Substantia nigra (tissue), 51 donors: ENCODE measurements at places on chromosomes 11 and 22.

DNA sequence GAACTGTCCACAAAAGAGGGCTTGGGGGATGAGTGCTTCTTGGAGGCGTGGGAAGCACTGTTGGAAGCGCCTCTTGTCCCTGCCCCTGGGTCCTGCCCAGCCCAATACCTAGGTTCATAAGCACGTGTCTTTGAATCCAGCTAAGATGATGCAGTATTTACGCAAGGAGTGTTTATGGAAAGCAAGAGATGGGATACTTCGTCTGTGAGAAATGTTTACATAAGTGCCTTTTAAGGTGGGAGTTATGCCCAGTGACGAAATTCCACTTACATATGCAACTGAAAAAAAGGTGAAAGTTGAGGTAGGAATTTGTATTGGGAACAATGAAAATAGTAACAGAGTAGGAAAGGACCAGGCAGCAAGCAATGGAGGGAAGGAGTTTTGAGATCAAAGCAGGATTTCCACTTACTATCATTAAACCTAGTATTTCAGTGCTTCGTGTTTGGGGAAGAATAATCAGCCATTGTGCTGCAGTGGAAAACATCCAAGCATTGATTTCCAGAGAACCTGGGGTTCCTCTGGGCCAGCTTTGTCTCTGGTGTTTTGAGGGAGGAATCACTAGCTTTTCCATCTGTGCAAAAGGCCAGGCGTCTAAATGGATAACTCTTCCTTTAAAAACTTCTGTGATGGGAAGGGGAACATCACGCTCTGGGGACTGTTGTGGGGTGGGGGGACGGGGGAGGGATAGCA, 115.3 kb upstream of the TTC12 start:
- no peak for DNase-seq

GRCh38 chr11:57306940-57307565, 17.7 kb downstream of the TNKS1BP1 start:
- DNase-seq = no peak

- DNase-seq = no peak
These were observed 113.4 kb upstream of the CRYBB3 start for GRCh38 chr22:25085930-25086901.

DNA sequence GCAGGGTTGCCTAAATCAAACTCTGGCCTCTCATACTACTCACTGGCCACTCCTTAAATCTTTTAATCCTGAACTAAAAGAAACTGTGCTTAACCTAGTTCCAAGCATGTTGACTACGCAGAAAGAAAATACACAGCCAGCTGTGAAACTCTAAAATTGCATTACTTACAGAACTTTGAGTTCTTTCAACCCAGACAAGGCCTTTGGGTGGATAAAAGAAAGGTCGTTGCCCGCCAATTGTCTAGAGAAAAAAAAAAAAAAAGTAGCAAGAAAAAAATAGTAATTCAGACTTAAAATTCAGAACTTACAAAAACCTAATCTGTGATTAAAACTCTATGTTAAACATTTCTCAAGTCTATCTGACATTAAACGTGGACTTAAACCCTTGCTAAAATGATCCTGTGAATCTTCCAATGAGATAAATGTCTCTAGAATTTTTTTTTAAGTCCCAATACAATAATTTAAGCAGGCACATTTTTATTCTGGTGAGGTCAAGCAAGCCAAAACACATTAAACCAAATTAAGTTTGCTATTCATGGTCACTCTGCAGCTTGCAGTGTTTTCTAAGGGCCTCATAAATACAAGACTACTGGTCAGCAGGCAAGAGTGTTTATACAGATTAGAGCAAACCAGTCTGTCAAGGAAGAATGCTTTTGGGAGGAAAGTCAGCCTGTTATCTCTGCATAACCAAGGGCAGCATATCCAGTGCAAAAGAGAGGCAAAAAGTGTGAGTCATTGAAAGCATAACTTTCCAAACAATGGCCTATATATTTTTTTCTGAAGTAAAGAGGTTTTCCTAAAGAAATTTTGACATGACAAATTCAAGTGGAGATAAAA, 29.5 kb upstream of the CCDC34 start:
- no peak for DNase-seq

DNA sequence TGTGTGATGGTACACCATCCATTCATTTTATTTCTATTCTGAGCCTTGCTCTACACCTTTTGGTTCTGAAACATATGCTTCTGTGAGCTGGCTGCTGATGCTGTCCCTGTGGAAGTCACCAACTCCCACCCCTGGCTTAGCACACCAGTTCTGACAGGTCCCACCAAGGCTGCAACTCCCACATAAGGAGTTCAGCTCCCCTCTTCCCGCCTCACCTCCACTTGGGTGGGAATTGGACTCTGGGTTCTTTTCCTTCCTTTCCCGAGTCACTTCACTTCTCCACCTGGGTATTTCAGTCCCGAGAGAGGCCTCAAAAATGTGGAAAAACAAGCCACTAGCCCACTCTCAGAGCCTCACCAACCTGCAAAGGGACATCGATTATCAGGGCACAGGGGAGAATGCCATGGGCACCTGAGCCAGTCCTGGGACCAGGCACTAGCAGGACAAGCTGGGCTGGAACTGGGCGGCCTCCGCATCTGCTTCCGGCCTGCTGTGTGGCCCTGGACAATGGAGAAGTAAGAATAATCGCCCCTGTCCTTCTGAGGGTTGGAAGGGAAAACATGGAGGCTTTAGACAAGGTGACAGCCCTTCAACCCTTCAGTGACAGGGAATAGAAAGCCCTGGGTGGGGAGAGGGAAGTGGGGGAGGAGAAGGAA, 80.1 kb downstream of the IGLL1 start:
- DNase-seq = no peak

GRCh38 chr11:119448380-119448779, 25.4 kb upstream of the THY1 start:
- no peak for DNase-seq

- DNase-seq = no peak
These were observed 1000.9 kb downstream of the DLG2 start for GRCh38 chr11:84626256-84626655.

GRCh38 chr11:22711880-22712279, 45.5 kb downstream of the GAS2 start:
- DNase-seq = no peak

DNA sequence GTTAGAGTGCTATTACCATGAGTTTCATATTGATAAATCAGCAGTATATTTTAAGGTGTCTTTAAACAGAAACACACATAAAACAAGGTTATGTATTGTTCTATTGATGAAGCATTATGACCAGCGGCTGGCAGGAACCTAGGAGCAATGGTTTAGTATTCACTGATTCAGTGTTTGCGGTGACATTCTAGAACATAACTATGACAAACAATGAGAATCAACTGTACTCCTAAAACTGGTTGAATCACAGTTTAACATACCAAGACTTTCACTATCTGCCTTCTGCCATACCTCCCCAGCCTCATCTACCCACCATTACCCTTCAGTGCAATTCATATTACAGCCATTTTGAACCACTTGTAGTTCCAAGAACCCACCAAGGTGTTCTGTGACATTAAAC, 8.8 kb downstream of the HOATZ start:
- no peak for DNase-seq

- no peak for DNase-seq
These were observed 336.1 kb upstream of the C11orf87 start for GRCh38 chr11:109085708-109086373.

- no peak for DNase-seq
These were observed 24.8 kb upstream of the ADORA2A start for GRCh38 chr22:24402460-24403192.

DNA sequence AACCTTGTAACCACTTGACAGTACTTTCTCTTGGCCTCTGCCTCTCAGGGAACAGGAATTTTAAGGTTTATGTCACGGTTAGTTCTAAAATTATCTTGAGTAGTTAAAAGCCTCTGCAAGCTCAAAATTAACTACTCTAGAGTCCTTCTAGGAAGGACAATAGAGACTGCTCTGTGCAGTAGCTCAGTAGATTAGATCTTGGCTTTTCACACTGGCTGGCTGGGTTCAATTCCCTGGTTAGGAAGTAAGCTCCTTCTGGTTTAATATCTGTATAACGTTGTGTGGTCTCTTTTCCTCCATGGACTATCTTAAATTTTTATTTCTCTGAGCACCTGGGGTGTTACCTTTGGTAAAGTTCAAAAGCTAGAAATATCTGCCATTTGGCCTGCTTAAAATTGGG, 109.2 kb downstream of the AASDHPPT start:
- no peak for DNase-seq

- no peak for DNase-seq
These were observed 64.7 kb downstream of the UVRAG start for GRCh38 chr11:75879737-75880136.

GRCh38 chr22:46792061-46792796, 29.8 kb downstream of the TBC1D22A start:
- DNase-seq = no peak

GRCh38 chr11:3096909-3097530, 39.8 kb upstream of the CARS1 start:
- no peak for DNase-seq

GRCh38 chr11:5591613-5592012, 4.8 kb upstream of the TRIM6 start:
- DNase-seq = no peak

DNA sequence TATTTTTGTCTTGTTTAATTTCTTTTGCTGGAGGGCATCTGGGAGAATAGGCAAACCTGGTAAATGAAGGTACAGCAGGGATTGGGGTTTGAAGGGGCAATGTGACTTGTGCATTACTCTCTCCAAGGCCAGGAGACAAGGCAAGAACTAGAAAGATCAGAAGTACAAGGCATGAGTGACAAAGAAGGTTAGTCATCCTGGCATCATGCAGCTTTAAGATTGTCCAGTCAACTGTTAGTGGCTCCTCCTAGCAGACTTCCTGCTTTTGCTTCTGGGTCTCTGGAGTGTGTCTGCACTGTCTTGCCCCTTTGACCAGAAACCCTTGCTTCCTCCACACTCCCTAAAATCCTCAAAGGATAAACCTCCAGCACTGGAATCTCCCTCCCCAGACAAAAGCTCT, 27.2 kb upstream of the GLYATL1 start:
- no peak for DNase-seq

- no peak for DNase-seq
These were observed 10.5 kb downstream of the EHD1 start for GRCh38 chr11:64867748-64868462.

DNA sequence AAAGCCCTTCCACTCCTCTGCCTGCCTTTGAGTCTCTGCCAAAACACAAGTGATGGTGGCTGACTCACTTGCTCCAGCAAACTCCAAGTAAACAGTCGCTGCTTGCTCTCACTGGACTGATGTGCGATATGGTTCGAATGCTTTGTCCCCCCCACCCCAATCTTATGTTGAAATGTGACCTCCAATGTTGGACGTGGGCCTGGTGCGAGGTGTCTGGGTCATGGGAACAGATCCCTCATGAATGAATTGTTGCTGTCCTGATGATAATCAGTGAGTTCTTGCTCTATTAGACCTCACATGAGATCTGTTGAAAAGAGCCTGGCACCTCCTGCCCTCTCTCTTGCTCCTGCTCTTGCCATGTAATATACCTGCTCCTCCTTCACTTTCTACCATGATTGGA, 747.9 kb downstream of the OPCML start:
- DNase-seq = no peak

- no peak for DNase-seq
These were observed 74.5 kb downstream of the PPP6R3 start for GRCh38 chr11:68535098-68535497.

DNA sequence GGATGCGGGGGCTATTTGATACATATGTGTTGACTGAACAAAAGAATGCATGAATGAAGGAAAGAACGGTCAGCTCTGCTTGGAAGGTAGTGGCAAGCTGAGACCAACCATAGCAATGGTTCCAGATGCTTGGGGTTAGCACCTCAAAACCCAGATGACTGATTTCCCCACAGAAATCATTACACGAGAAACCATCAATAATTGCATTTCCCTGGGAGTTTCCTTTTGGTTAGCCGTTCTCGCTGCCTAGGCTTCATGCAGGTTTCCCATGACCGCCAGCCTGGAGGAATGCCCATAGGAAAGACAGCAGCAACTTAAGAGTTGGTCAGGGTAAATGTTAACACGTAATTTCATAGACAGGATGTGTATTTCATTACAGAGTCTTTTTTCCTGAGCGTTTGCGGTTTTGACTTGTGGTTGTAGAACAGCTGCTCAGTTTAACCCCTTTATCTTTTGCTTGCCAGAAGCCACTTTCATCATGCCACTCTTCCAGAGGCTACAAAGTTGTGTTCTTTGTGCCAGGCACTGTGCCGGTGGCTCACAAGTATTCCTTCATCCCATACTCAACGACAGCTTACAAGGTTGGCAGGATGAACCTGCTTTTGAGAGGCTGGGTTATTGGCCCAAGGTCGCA, 2.8 kb downstream of the IL17RA start:
- DNase-seq = no peak
